Amniotic stem cell (primary cell): ENCODE measurements at places on chromosomes 2 and 18.

DNA sequence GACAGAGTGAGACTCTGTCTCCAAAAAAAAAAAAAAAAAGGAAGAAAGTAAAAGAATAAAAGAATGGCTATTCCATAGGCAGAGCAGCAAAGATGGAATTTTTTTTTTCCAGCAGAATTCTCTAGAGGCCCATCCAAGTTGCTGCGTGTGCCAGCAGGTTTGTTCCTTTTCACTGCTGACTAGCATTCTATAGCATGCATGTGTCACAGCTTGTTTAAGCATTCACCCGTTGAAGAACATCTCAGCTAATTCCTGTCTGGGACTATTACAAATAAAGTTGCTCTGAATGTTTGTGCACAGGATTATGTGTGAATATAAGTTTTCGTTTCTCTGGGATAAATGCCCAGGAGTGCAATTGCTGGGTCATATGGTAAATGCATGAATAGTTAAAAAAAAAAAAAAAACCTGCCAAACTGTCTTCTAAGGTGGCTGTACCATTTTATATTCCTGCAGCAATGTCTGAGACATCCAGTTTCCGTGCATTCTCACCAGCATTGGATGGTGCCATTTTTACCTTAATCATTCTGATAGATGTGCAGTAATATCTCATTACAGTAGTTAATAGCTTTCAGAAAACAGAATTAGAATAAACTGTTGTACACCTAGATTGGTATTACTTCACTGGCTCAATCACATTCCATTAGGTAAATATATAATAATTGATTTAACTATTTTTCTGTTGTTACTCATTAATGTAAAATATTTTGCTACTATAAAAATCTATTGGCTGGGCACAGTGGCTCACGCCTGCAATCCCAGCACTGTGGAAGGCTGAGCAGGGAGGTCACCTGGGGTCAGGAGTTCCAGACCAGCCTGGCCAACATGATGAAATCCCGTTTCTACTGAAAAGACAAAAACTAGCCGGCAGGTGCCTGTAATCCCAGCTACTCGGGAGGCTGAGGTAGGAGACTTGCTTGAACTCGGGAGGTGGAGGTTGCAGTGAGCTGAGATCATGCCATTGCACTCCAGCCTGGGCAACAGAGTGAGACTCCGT is 47.5 kb upstream of the ASAP2 start:
- no peak for DNase-seq

GRCh38 chr2:55801436-55801835 is 107.8 kb upstream of the PNPT1 start:
- DNase-seq = no peak

DNA sequence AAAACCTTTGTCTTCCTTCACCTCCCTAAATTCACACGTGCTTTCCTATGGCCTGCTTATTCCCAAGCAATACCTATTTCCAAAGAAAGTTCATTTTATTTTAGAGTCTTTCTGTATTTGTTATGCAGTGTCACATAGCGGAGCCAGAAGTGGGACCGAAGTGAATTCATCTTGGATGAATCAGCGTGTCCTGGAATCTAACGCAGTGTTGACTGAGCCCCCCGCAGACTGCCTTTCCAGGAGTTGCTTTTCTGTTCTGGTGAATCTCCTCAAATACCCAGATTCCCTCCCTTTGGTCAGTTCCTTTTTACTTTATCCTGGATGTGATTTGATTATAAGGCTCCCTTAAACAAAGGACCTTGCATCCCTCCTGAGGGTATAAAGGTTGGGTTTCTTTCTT is 10.8 kb downstream of the ALPP start:
- no peak for DNase-seq

- no peak for DNase-seq
Measured at GRCh38 chr2:241063587-241063986, 38.5 kb downstream of the MTERF4 start.

GRCh38 chr2:56229397-56230060 is 45.7 kb downstream of the CCDC85A start:
- no peak for DNase-seq

DNA sequence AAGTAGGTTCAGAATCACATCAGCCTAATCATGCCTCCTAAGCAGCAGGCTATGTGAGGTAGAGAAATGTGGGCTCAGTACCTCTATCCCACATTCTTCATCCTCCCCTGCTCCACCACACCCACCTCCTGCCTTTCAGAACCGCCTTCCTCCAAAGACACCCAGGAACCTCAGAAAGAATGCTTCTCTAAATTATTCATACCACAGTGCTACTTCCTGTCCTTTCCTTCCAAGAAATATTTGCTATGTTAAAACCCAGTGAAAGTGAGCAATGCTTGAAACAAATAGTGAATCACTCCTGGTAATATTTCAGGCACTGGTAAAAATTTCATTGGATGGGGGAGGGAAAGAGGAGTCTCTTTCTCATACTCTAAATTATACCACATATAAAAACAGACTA is 24.0 kb upstream of the CREB1 start:
- peak; percentile 40 for DNase-seq

DNA sequence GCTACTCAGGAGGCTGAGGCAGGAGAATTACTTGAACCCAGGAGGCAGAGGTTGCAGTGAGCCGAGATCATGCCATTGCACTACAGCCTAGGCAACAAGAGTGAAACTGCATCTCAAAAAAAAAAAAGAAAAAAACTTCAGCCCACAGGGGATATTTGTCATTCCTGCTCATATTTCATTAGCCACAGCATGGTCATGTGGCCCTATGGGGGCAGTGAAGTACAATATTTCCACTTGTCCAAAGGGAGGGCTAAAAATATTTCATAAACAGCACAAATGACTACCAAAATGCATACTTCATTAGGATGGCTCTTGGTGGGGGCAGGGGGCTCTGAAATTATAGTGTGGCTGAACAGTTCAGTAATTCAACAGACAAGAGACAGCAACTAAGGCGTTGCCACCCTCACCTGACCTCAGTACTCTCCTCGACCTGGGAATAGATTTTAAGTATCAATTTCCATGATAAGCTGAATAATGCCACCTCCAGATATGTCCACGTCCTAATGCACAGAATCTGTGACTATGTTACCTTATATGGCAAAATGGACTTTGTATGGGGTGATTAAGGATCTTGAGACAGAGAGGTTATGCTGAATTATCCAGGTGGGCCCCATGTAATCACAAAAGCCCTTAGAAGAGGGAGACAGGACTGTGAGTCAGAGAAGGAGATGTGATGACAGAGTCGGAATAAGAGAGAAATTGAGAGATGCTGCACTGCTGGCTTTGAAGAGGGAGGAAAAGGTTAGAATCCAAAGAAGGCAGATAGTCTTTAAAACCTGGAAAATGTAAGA is 158.2 kb upstream of the CRIM1 start:
- DNase-seq = no peak

DNA sequence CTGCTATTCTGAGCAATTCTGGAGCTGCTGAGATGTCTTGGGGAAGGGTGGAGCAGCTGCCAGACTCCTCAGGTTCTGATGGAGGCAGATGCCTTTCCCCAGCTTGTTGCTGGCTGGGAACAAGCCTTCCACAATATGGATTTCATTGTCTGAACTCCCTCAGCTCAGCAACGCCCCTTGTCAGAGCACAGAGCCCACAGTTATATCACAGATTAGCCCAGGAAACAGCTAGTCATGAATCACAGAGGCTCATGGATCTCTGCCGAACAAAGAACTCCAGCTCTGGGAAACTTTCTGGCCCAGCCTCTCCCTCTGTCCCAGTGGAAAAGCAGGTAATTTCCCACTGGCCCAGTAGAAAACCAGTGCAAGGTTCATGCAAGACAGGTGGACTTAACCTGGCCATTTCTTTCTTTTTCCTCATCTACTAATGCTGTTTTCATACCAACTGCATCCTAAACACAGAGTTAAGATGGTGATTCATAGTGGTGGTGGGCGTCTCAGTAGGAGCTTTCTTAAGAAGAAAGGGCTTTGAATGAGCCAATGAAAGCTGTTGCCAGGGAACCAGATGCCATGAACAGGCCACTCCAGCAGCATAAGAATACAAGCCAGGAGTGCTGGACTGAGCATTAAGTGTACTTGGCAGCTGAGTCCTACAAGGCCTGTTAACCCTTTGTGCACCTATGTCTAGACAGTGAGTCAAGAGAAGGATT is 8.7 kb upstream of the KIAA2012 start:
- DNase-seq = peak; percentile 39

DNA sequence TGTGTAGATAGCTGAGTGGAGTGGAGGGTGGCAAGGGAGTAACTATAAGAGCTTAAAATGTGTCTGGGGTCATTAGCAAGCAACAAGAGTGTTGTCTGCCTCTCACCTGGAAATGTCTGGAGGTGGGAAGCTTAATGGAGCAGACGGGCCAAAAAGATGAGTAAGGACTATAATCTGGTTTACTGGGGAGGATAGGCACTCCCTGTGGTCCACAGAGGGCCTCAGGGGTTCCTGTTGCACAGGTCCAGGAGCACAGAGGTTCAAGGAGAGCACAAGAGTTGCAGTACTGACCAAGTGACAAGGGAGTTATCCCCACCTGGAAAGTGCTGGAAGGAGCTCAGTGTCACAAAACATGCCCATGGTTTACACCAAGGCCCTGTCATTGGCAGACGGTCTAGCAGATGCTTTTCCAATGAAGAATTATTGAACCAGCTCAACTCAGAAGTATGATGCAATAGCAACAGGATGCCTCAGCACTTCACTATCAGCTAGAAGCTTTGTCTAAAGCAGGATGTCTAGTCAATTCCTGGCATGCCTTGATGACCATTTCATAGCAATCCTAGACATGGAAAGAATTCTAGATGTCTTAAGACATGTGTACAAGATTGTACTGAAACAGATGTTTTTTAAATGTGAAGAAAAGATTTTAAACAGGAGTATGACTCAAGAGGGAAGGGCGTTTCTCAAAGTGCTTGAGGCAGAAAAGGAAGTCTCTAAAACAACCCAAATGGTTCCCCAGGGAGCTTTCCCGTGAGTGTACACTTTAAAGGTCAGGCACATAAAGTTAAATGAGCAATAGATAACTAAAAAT is 62.9 kb upstream of the SERPINE2 start:
- DNase-seq = peak; percentile 89

GRCh38 chr2:138502255-138503086 is 901 bp downstream of the SPOPL start:
- DNase-seq = no peak

- no peak for DNase-seq
Measured at GRCh38 chr2:224293976-224294375, 107.9 kb downstream of the FAM124B start.

DNA sequence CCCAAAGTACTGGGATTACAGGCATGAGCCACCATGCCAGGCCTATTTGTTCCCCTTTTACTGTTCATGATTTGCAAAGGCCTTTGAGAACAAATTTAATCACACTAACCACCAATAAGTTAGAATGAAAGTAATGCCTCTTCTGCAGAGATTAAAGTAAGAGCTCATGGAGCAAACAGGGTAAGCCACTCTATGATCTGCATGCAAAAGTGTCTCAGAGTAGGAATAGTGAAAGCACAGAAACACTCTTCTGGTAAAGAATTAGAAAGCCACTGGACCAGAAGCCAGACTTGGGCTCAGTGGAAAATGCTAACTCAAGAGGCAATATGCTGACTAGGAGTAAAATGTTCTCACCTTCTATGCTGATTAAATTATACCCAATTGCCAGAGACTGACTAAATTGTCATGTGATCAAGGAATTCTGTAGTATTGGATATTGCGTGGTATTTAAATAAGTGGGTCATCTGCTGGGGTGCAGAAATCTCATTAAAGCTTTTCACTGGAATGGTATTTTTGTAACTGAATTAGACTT is 235.3 kb upstream of the ERBB4 start:
- no peak for DNase-seq

- DNase-seq = no peak
Measured at GRCh38 chr2:224937887-224938286, 104.4 kb downstream of the DOCK10 start.

GRCh38 chr2:232097260-232097659 is 135.7 kb downstream of the DIS3L2 start:
- DNase-seq = no peak

DNA sequence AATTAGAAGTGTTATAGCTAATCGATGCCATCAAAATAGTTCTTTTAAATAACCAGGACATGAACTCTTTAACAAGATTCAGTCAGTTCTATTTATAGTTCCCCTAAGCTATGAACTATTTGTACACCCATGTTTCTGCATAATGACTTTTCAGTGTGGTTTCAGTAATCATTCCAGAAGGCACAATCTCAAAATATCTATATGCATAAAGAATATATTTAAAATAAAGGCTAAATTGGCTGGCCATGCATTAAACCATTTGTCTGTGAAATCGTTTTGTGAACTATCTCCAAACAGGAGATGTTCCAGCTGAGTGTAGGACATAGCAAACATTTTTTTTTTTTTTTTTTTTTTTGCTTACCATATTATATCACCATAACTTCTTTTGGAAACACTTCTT is 719.3 kb downstream of the PLCL1 start:
- no peak for DNase-seq

GRCh38 chr18:70459251-70459650 is 170.4 kb downstream of the SOCS6 start:
- no peak for DNase-seq

GRCh38 chr18:54856105-54856646 is 27.9 kb downstream of the RAB27B start:
- no peak for DNase-seq

DNA sequence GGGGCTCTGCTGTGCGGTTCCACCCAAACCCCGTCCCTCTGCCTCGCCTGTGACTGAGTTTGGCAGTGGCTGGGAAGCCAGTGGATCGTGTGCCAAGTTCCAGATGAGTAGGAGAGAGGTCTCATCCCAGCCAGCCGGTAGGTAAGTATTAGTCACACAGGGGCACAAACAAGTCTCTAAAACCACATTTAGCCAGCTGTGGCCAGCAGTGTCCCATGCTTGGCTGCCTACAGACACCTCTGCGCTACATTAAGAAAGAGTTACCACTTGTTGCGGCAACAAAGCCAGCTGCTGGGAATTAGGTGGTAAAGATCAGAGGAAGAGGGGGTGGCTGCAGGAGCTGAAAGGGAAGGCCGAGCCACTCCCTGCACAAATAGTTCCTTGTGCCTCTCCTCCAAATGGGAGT is 81.2 kb downstream of the GATA6 start:
- no peak for DNase-seq

GRCh38 chr2:238420878-238421694 is 5.6 kb upstream of the ASB1 start:
- no peak for DNase-seq

DNA sequence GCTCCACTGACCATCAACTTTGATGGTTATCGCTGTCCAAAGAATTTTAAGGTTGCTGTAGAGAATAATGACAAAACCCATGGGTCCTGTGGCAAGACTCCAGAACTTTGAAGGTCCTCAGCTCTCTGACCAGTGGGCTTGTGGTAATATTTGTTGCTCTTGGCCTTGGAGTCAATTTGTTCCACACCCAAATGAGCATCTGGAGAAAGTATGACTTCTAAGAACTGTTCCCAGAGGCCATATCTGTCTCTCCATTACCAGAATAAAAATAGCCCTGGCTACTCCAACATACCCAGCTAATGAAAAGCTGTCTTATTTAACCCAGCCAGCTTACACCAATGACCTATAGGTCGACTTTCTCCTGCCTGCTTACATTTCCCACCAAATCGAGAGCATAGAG is 466.4 kb downstream of the MEIS1 start:
- DNase-seq = no peak
